ENCODE measurements at places on chromosomes 6 and 20.

- DNase-seq, result no peak
Measured at GRCh38 chr6:56691814-56692213, 49.1 kb upstream of the DST start.

GRCh38 chr20:49313283-49313682 is 35.4 kb upstream of the ZNFX1 start:
- no peak for DNase-seq

GRCh38 chr20:34403908-34404307 is 40.8 kb downstream of the ITCH start:
- DNase-seq, result no peak

GRCh38 chr6:117544716-117545115 is 57.6 kb downstream of the GOPC start:
- no peak for DNase-seq

- no peak for DNase-seq
Measured at GRCh38 chr6:144468709-144469108, 183.6 kb downstream of the UTRN start.

DNA sequence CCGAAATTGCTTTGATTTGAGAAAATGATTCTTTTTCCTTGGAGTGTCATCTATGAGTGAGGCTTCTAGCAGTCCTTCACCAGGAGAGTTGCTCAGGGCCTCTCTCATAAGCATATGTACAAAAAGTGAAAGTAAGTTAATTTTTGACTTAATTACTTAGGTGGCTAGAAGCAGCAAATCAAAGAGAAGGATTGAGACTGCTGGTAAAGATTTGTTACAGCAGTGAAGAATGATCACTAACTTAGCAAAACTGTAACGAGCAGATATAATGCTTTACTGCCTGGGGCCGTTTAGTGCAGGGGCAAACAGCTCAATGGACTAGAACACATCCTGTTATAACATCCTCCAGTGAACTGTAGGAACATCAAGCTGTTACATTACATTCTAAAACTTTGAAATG is 167.8 kb upstream of the RIPOR2 start:
- no peak for DNase-seq

- DNase-seq, result no peak
Measured at GRCh38 chr20:14219801-14220461, 117.5 kb downstream of the FLRT3 start.

GRCh38 chr6:53074347-53074746 is 9.1 kb downstream of the FBXO9 start:
- DNase-seq, result no peak

- no peak for DNase-seq
Measured at GRCh38 chr20:23246717-23247664, 103.6 kb upstream of the NXT1 start.

- no peak for DNase-seq
Measured at GRCh38 chr20:33178726-33179125, 10.8 kb downstream of the BPIFA2 start.

DNA sequence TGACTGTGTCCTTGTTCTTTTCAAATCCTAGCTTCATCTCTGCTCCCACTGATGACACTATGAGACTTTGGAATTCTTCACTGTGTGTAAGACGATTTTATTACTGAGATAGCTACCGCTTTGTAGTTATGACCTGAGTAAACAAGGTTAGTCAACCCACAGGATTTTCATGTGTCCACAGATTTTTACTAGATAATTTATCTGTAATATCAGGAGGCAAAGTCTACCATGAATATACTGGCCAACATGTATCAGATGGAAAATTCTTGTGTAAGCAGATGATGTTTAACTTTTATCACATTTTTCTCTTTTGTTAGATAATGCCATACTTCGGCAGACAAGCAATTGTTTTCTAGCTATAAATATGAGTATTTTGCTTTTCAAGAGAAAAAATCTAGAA is 119.8 kb downstream of the SGK1 start:
- DNase-seq, result no peak

GRCh38 chr6:53358440-53359094 is 9.8 kb upstream of the ELOVL5 start:
- DNase-seq, result no peak

DNA sequence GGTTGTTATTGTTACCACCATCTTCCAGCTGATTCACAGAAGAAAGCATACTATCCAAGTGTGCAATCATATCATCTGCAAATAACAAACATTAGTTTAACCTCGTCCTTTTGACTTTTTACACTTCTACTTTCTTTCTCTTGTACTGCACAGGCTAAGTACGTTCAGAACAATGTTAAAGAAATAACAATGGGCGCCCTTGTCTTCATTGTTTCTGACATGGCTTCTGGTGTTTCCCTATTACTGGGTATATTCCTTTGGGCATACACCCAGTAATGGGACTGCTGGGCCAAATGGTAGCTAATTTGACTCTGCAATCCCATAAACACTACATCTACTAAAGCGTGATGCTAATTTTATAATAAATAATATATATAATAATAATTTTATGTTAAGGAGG is 146.7 kb downstream of the GJA10 start:
- DNase-seq, result no peak

- DNase-seq, result no peak
Measured at GRCh38 chr20:58407966-58408557, 19.0 kb downstream of the VAPB start.

DNA sequence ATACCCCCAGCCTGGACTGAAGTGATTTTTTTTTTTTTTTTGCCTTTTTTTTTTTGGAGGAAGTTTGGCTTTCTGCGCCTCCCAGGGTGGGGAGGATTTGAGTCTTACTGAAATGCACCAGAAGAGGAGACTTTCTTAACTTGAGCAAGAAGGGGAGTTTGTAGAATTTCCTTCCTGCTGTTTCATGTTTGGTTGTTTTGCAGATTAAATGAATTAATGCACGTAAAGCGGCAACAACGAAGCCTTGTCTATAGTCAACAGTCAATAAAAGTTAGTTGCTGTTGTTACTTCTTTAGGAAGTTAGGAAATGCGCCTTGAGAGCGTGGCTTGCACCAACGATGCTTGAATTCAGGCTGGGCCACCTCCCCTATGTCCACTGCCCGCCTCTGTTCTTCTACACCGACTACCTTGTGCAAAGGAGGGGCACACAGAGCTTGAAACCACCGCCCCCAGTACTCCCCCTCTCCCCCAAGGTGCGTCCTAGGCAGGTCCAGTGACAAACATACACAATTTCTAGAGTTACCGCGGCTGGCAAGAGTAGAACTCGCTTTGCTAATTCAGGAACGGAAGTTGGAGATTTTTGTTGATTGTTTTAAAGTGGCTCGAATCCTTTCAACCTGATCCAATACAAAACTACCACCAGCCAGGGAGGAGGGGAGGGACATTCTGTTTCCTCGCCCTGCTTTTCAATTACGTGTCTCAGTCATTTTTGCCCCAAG is 830 bp upstream of the CYP24A1 start:
- no peak for DNase-seq

- no peak for DNase-seq
Measured at GRCh38 chr6:1747531-1747930, 137.8 kb downstream of the FOXC1 start.

GRCh38 chr20:51144476-51144875 is 121.6 kb upstream of the KCNG1 start:
- DNase-seq, result no peak

DNA sequence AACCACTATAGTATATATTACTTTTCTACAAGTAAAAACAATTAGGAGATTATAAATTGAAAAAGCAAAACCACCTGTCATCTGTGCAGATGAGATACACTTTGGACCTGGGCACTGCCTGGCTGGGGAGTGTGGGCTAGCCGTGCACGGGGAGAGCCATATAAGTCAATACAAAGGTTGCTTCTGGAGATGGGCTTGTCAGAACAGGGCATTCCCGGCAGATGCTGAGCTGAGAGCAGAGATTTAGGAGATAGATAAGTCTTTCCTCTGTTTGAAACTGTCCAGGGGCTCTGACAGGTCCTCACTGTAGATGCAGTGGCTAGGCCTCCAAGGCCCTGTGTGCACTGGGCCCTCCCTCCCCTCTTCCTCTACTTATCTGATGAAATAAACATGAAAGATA is 34.5 kb downstream of the CD164 start:
- no peak for DNase-seq

- no peak for DNase-seq
Measured at GRCh38 chr6:34324738-34325444, 67.6 kb downstream of the NUDT3 start.

GRCh38 chr6:149176971-149177667 is 140.4 kb upstream of the TAB2 start:
- DNase-seq, result no peak

DNA sequence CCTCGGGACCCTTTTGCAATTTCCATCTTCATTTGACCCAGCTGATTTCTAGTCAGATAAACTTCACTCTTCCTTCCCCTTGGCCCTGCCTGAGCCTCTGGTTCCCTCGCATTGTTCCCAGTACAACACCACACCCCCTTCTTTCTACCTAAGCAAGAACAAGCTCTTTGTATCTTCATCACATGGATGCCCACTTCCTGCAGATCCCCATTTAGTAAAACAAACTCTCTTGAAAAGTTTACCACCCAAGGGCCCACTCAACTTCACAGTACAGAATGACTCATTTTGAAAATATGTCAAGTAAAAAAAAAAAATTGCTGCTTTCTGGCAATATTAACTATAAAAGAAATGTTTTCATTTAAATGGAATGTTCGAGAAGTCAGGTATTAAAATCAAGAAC is 5.2 kb downstream of the FAXC start:
- DNase-seq, result no peak

DNA sequence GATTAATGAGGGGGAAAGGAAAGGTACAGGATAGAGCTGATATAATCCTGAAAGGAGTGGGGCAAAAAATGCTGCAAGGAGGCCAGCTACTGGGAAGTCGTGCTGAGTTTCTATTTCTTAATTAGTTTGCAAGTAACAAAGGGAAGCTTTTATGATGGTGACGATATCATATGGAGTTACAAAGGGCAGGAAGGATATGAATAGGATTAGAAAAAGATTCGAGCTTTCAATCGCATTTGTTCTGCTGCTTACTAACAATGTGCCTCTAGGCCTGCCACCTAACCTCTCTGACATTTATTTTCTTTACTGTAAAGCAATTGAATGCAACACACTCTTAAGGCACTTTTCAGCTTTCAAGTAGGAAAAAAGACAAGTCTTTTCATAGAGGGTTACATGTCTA is 219.2 kb downstream of the CLVS2 start:
- no peak for DNase-seq

GRCh38 chr6:106199998-106200397 is 113.9 kb downstream of the PRDM1 start:
- DNase-seq, result no peak

Data from stimulated activated CD8-positive, alpha-beta memory T cell treated with anti-CD3 and anti-CD28 coated beads, Interleukin-12 subunit alpha, Interleukin-12 subunit beta, amount 100 ng/mL, for 4 hours (primary cell).